SJCRH30 (cell line): ENCODE measurements at places on chromosomes 3 and 15.

DNA sequence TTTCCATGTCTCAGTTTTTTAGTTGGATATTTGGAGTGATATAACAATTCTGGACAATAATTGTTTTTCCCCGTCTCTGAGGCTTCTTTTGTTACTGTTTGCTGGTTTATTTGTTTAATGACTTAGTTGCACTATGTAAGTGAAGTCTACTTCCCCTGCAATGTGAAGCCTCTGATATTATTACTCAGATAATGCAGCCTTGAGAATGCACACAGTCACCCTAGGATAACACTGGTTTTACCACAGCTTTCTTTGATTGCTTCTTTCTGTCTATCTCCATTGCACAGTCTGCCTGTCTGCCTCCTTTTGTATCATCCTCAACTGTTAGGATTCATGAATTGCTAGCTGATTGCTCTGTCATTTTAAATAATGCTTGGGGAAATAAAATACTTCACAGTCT lies 208.7 kb upstream of the ROBO1 start:
- DNase-seq: no peak

DNA sequence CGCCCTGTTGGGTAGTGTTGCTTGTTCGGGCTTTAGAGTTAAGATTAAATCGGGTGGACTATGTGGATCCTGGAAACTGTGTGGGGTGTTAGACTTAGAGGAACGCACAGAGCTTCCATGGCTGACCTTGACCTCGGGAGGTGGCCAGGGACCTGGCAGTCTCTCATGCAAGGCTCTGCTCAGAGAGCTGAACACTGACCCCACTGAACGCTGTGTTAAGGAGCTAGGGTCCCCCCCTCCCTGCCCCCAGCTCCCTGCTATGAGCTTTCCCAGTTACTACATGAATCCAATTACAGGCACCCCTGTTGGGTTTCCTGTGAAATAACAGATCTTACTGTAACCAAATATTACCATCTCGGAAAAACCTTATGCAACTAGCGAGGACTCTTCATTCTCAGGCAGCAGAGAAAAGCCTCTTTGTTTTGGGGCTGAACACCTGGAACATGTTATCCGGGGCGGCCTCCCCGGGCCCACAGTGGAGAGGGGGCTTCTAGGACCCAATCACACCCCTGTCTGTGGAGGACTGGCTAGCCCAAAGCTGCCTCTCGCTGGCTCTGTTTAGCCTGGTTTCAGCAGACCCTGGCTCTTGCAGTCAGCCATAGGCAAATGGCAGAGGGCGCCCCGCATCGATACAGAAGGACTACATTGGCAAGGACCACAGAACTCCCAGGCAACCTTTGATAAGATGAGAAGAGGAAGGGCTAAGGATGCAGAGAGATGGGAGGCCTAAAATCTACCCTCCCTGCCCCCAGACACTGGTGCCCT lies 25.8 kb upstream of the ALDH1A3 start:
- no peak for DNase-seq

DNA sequence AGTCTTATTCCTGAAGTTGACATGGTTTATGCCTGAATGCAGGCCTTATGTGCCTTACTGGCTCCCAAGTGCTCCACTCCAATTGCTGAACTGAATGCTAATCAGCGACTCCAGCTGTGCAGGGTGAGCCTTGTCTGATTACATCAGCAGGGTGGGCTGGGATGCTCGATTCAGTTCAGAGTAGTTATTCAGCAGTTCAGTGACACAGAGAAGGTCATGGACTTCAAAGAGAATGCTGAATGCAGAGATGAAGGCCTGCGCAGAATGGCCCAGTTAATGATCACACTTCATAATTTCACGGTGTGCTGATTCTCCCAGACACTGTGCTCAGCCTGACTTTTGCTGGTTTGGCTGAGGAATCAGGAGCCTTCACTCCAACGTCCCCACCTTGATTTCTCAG lies 63.6 kb downstream of the CLDN1 start:
- DNase-seq: peak; percentile 73

DNA sequence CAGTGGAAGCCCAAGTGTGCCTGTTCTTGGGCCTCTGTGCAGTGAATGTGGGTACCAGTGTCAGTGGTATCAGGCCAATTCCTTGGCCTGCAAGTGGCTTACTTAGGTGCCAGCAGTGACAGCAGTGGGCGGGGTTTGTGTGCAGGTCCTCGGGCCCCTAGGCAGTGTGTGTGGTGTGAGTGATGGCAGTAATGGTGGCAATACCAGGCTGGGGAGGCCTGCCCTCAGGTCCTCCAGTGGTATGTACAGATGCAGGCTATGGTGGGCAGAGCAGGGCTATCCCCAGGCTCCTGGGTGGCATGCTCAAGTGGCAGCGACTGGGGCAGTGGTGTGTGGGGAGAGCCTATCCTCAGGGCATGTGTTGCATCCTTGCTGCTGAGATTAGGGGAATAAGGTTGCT lies 379.7 kb downstream of the SQOR start:
- no peak for DNase-seq
